Lower lobe of right lung (tissue), 2 donors: ENCODE measurements at places on chromosomes 16 and 17.

DNA sequence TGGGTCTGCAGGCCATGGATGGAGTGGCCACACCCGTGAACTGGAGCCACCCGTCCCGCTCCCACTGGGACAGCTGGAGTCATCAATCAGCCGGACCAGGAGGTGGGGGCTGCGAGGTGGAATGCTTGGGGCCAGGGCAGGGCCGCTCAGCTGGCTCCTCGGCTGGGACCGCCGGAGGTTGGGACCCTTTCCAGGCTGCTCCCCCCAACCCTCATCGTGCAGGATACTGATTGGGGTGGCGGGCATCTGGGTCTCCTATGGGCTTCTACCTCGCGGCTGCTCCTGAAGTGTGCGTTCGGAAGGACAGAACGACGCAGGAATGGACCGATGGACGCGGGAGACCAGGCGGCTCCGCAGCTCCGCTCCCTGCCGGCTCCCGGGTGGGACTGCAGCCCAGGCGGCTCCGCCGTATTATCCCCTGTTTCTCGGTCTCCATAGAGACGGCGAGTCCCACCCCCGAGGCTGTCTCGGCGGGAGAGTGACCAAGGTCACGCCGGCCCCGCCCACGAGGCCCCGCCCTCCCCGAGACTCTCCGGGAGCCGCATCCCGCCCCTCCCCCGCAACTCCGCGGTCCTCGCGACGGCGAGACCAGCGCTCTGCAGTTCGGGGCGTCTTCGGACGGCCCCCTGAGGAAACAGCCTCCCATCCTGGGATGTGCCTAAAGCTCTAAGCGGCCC lies at the start of gene TPPP3:
Gene TPPP3, minus strand, starts transcription at position 388 of the 677 bp plus-strand sequence. CDS start 2,387 bp downstream, outside the sequence.
- DNase-seq = peak; percentile 91

DNA sequence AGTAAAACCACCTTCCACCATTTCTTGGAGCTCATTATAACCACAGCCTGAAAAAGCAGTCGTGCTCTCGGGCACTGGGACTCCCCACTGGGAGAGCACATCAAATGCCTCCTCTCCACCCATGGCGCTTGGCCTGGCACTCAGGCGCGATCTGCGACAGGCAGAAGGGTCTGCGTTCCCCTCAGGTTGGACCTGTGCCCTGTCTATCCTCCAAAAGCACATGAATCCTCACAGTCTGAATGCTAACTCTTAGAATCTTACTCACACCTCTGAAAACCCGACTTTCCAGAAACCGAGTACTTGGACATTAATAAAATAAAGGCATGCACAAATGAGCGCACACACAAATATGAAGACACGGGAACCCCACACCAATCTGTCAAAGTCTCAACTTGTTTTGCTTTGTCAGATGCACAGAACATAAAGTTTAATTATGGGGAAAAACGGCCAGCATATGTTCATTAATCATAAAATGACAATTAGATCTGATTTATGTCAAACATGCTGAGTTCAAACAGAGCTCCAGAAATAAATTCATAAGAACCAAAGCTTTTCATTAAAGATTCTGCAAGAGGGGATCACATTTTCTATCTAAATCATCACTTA lies 20.5 kb upstream of the FAAP100 start:
- no peak for DNase-seq

DNA sequence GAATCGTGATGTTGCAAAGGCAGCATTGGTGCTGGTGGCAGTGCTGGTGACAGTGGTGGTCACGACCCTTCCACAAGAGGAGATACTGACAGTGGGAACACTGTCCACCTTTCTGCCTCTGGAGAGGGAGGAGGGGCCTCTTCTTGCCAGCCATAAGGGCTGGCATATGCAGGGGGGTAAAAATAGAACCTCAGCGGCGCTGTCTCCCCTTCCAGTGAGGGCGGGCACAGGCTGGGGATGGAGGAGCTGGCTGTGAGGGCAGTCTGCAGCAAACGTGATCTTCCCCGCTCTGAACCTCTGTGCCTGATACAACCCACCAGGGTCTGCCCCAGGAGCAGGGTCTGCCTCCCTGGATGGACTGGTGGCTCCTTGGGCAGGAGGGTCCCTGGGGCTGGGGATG lies 3.4 kb downstream of the RAP1GAP2 start:
- DNase-seq = no peak

DNA sequence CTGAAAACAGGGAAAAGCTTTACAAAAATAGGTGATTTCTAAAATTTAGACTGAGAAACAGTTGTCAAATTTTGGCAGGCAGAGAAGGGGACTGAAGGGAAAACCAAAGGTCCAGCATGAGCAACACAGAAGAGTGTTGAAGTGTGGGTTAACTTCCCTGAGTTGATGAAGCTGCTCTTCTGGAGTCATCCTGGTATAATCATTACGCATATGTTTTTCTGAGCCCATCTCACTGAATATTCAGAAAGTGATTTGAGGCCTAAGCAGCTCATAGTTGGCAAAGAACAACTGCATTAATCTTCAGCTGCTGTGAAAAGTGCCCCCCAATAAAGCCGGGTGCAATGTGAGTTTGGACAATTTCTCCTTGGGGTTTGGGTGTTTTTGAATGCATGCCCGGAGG lies 115.0 kb upstream of the RBBP6 start:
- no peak for DNase-seq

DNA sequence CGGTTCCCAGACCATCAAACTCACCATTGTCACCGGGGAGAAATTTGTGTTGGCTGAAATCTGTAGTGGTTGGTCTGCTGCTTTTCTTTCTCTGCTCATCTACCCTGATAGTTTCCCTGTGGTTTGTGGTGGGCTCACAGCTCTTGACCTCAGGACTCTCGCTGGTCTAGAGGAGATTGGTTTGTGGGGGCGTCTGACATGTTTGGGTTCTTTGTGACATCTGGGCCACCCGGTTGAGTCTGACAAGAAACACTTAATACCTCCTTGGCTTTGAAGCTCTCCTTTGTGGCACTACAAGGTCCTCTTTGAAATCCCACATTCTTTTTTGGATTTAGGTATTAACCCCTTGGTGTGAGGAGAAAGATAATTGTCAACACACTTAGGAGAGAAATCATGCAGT lies 662.0 kb downstream of the WWOX start:
- no peak for DNase-seq

DNA sequence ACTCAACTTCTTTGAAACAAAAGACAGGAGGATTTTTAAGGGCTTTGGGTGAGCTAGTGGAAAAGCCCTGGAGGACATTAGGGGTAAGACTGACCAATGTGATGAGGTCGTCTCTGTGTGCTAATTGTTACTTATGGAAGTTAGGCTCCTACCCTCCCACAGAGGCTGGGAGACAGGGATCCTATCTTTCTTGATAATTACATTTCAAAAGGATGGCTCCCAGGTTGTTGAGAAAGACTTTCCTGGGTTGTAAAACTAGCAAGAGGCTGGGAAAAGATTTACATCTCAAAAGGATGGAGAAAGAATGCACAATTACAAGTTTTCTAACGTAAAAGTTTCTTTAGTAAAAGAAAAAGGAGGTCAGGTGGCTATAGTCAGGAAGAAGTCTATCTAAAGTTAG lies 605.8 kb upstream of the GOT2 start:
- DNase-seq = no peak

DNA sequence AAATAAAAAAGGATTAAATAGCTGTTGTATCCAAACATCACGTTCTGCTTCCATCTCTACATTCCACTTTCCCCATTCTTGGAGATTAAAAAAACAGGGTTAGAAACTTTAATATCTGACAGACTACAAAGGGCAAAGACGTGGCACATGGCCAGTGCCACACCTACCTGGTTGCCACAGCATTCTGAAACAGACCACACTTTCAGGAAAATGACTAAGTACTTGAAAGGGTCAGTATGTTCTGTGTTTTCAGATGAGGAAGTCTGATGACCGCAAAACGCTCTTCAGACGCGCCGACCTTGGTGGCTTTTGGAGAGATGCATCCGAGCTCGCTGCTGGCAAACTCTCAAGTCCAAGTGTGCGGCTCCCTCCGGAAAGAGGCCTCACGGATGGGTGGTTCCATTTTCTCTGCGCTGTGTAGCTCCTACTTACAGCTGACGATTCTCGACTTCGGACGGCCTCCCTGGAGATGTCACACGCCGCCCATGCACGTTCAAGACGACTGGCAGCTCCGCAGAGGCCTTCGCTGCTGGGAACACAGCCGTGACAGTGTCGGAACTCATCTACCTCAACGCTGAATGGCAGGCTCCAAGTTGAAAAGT lies 15.5 kb downstream of the MAP1LC3B start:
- DNase-seq = peak; percentile 80

- no peak for DNase-seq
These were observed 35.1 kb downstream of the SLC6A2 start for GRCh38 chr16:55690841-55691240.

- peak; percentile 31 for DNase-seq
These were observed 119.1 kb downstream of the BANP start for GRCh38 chr16:88070341-88070740.

DNA sequence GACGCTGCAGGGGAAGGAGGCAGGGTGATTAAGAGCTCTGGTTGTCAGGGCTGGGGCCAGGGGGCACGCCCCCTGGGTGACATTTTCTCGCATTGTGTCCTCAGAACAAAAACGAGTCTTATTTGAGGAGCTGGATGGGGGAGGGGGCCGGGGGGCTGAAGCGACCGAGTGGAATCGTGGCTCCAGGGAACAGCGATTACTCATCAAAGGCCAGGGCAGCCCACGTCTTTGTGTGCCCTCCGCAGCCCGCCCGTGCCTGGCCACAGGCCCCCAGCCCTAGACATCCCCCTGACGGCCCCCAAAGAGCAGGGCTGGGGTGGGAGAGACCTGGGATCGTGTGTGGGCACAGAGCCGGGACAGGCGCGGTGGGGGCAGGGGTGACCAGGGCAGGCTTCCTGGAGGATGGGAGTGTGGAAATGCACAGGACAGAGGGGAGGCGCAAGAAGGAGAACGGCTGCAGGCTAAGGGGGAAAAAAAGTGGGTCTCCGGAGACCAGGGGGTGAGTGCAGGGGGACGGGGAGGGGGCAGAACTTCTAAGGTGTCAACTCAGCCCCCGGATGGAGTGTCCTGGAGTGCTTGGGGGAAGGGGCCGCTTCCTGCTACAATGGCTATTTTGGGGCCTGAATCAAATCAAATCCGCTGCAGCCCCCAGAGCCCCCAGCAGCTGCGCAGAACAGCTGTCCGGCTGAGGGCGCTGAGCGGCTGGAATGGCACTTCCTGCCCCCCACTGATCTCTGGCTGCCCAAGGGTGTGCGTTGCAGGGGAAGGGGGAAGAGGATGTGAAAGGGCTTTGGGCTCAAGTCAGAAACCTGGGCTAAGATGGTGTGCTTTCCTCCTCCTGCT lies 24.0 kb upstream of the PHB1 start:
- DNase-seq = no peak

DNA sequence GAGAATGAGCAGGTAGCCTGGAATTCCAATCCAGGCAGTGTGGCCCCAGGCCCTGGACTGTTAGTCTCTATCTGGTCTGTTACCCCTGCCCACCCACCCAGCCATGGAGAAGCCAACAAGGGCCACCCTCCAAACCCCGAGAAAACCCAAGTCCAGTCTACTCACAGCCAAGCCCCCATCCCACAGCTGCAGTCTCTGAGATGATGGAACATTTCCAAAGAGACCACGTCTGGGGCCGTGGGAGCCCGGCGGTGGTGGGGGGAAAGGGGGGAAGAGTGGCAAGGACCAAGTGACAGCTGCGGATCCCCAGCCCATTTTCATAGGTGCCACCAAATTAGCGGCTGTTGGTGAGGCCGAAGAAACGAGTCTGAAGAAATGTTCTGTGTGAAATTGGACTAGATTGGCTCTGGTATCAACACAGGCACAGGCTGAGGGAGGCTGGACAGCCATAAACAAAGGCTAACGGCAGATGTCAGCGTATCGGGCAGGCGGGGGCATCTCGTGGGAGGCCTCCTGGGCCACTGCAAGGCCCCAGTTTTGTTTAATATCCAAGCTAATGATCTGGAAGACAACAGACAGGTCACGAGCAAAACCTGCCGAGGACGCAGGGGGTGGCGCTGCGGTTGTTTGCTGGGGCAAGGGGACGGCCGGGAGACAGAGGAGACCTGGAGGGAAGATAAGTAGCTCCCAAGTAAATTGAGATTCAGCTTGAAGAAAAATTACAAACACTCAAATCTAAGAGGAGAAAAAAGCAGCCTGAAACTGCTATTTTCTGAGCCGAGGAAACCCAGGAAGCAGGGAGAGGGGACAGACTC lies 53.4 kb downstream of the RBFOX3 start:
- peak; percentile 23 for DNase-seq

GRCh38 chr16:74747716-74748615 lies 26.7 kb downstream of the FA2H start:
- no peak for DNase-seq

GRCh38 chr16:10594312-10594950 lies 14.0 kb upstream of the EMP2 start:
- DNase-seq = peak; percentile 78

DNA sequence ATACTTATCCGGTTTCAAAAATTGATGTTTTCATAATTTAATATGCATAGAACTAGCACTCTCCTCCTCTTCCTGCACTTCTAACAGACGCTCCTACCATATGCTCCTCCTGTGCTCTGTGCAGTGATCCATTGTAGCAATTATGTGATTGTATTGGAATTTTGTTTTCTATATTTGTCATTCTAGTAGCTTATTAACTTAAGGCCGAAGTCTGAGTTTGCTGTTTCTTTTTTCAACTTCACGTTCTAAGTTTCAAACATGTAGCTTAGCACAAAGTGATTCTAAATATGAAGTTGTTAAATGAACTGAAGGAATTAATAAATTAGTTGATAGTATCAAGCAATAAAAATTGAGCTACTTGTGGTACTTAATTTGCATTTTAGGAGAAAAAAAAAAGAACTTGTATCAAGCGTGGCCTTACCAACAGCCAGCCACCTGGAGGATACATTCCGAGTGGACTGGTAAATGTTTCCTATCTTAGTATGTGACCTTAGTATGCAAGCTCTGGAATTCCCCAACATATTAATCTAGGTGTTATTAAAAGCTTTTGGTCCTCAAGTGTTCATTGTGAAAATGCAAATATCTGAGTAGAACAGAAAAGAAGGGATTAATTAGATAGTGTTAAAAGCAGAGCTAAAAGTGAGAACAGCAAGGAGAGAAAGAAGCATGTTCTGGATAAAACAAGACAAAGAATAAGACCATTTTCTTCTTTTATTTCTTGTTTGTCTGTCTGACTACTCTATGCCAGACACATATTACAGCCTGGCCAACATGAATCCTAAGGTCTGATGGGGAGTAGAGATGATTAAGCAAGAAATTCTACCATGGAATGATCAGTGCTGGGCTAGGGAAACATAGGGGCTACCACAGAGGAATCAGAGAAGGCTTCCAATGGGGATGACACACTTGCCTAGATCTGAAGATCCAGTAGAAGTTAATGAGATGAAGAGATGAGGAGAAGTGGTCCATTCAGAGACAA lies 290.4 kb upstream of the MON1B start:
- no peak for DNase-seq

- DNase-seq = no peak
These were observed 49.2 kb downstream of the NOS2 start for GRCh38 chr17:27751166-27751565.

DNA sequence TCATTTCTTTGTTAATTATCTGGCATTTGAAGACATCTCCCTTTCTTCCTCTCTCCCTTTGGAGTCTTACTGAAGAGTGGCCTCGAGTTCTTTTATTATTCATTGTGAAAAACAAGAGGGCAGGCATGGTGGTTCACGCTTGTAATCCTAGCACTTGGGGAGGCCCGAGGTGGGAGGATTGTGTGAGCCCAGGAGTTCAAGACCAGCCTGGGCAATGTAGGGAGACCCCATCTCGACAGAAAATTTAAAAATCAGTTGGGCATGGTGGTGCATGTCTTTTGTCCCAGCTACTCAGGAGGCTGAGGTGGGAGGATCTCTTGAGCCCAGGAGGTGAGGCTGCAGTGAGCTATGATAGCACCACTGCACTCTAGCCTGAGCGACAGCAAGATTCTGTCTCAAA lies 20.1 kb downstream of the BPTF start:
- DNase-seq = no peak

GRCh38 chr16:57128771-57129389 lies 36.5 kb downstream of the CPNE2 start:
- DNase-seq = no peak

- DNase-seq = no peak
These were observed 157.2 kb downstream of the ENGASE start for GRCh38 chr17:79231766-79232287.
